ENCODE measurements at places on chromosomes 3 and 15.
A peak's percentile ranks its signal among the peaks of the same experiment; 100 is the strongest.

DNA sequence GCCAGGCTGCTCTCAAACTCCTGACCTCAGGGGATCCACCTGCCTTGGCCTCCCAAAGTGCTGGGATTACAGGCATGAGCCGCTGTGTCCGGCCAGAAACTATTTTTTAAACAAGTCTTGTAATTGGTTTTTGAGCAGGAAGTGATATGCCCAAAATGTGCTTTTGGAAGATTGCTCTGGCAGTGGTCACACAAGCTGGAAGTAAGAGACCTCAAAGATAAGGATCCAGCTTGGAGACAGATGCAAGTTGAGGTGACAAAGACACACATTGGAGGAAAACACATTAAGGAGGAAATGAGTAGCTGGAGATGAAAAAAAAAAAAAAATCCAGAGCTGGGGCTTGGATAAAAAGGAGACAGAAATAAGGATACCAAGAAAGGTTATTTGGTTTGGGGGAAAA, 6.3 kb downstream of the TM4SF18 start:
- no peak for DNase-seq

DNA sequence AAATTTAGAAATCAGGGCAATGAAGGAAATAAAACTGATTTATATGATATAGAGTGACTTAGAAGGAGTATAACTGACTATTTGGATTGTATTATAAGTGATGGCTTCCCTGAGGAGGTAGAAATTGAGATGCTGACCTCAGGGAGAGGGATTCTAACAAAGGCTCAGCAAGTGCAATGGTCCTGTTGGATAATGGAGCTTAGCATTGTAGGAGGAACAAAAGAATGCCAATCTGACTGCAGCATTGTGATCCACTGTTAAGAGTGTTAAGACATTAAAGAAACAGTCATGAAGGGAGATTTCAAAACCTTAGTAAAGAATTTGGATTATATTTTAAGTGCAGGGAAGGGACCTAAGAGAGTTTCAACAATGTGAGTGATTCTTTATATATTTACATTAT, 158.4 kb upstream of the NAALADL2 start:
- DNase-seq: no peak

GRCh38 chr15:31447931-31448634, 121.4 kb downstream of the KLF13 start:
- no peak for DNase-seq

DNA sequence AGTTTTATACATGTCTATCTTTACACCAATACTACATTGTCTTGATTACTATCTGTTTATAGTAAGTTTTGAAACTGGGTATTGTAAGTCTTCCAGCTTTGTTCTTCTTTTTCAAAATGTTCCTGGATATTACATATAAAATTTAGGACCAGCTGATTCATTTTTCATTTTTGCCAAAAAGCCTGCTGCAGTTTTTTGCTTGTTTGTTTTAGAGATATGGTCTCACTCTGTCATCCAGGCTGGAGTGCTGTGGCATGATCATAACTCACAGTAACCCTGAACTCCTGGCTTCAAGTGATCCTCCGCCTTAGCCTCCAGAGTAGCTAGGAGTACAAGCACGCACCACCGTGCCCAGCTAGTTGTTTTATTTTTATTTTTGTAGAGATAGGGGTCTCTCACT, 20.4 kb upstream of the AP4E1 start:
- DNase-seq: no peak

GRCh38 chr3:155218462-155218861, 75.0 kb downstream of the STRIT1 start:
- DNase-seq: no peak

DNA sequence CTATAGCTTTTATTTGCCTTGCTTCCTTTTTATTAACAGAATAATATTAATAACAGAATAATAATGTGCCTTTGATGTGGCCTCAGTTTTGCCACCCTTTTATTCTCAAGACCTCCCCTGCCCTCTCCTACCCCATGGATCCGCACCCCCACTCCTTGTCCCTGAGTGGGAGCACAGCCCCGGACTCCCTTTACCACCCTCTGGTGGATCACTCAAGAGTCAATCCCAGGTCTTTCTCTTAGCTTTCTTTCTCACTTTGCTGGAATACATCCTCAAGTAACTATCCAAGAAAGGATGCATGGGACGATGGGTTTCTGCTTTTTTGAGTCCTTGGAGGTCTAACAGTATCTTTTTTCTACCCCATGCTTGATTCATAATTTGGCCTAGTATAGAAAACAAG, 63.4 kb downstream of the KLF13 start:
- no peak for DNase-seq

GRCh38 chr3:163561151-163561550, 1517.1 kb downstream of the SI start:
- no peak for DNase-seq

GRCh38 chr3:14988988-14989394, 41.6 kb downstream of the NR2C2 start:
- peak; percentile 64 for DNase-seq

GRCh38 chr3:169133178-169134161, 530.0 kb downstream of the MECOM start:
- DNase-seq: no peak

- DNase-seq: no peak
Observed at GRCh38 chr3:105869861-105870755, 1.3 kb upstream of the CBLB start.

DNA sequence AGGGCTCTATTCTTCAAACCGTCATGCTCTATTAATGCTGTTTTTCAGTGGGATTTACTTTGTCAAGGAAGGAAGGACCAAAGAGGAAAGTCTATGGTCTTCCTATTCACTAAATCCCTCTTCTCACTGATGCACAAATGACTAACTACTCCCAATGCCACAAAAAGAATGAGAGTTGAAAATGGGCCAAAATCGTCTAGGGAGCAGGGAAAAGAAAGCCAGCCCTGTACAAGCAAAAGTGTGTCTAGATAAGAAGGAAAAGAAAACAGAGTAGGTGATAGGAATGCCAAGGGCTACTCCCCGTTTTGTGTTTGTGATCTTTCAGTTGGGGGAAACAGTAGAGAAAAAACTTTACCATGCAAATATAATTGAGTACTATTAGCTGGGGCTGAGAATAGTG, 97.2 kb upstream of the TMCO5A start:
- no peak for DNase-seq

- DNase-seq: no peak
Observed at GRCh38 chr3:125143538-125143937, 69.0 kb downstream of the SLC12A8 start.

GRCh38 chr15:38672814-38673670, 108.4 kb upstream of the RASGRP1 start:
- DNase-seq: no peak

DNA sequence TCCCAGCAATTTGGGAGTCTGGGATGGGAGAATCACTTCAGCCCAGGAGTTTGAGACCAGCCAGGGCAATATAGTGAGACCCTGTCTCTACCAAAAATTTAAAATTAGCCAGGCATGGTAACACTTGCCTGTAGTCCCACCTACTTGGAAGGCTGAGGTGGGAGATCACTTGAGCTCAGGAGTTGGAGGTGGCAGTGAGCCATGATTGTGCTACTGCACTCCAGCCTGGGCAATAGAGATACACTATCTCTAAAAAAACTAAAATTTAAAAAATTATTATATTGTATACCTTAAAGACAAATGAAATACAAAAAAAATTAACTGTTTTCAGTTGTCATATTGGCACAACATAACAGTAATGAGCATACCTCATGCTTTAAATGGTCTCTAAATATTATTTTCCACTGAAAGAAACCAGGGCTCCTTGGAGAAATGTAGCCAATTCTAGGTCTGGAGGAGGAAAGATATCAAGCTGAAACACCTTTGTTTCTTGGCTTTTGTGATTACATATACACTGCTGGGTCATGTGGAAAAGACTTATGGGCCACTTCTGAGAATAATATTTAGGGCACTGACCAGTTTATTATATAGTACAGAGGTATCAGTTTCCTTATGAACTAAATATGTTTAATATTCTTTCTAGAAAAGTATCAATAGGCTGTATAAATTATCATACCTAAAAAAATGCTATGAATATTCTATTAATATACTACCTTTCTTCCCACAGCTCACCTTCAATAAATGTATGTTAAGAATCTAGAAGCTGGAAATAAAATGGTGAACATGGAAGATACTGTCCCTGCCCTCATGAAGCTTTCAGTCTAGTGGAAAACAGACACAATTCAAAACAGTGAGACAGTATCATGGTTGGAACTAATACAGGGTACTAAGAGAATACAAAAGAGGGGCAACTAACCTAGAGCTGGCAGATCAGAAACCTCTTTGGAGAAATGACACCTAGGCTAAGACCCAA, 119.5 kb downstream of the TMCC1 start:
- no peak for DNase-seq

- DNase-seq: no peak
Observed at GRCh38 chr3:23240171-23240785, 37.2 kb downstream of the UBE2E2 start.

DNA sequence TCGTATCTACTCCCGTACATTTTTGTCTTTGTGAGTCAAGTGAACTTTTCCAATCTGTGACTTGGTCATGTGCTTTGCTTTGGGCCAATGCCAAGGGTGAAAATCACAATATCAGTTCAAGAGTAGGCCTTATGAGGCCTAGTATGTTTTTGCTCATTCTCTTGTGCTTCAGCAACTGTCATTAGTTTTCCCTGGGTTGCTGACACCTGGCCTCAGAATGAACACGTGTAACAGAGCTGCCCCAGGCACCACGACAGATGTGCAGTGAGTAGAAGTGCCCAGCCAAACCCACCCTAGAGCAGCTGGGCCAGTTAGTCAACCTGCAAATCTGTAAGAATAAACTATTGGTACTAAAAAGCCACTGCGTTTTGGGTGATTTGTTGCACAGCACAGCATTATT, 460.3 kb upstream of the WNT5A start:
- DNase-seq: no peak

DNA sequence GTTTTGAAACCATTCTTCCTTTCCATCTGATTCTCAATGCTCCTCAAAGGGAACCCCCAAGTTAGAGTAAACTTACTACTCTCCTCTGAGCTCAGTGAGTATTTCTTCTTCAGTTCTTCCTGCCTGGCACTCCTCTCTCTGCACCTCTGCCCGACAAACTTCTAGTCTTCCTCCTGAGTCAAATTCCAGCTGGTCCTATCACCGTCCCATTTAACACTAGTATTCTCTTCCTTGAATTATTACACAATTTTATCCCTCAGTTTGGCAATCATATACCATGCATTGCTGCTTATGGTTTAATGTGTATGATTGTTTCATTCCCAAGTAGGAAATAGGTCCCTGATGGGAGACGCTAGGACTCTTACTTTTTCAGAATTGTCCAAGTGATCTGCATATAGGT, 279.7 kb downstream of the MECOM start:
- DNase-seq: no peak

DNA sequence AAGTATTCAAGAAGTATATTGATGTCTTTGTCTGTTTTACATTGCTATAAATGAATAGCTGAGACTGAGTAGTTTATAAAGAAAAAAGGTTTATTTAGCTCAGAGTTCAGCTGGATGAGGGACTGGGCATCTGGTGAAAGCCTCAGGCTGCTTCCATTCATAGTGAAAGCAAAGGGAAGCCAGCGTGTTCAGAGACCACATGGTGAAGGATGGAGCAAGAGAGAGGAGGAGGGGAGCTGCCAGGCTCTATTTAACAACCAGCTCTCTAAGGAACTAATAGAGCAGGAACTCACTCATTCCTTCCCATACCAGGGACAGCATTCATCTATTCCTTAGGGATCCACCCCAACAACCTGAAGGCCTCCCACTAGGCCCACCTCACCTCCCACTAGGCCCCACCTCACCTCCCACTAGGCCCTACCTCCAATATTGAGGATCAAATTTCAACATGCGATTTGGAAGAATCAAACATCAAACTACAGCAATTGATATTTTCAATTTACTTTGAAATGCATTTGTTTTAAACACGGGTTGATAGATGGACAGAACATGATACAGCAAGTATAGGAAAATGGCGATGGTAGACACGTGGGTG, 167.5 kb upstream of the HES1 start:
- DNase-seq: peak; percentile 27

GRCh38 chr3:168801794-168802193, 706.1 kb upstream of the GOLIM4 start:
- no peak for DNase-seq

GRCh38 chr3:162892921-162893793, 1396.5 kb downstream of the OTOL1 start:
- DNase-seq: no peak

DNA sequence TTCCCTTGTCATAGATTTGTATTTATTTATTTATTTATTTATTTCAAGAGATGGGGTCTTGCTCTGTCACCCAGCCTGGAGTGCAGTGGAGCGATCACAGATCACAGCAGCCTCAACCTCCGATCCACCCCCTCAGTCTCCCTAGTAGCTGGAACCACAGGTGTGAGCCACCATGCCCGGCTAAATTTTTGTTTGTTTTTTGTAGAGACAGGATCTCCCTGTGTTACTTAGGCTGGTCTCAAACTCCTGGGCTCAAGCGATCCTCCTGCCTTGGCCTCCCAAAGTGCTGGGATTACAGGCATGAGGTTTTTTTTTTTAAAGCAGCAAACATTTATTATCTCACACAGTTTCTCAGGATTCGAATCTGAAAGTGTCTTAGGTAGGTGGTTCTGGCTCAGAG, 2.5 kb downstream of the TTBK2 start:
- no peak for DNase-seq

DNA sequence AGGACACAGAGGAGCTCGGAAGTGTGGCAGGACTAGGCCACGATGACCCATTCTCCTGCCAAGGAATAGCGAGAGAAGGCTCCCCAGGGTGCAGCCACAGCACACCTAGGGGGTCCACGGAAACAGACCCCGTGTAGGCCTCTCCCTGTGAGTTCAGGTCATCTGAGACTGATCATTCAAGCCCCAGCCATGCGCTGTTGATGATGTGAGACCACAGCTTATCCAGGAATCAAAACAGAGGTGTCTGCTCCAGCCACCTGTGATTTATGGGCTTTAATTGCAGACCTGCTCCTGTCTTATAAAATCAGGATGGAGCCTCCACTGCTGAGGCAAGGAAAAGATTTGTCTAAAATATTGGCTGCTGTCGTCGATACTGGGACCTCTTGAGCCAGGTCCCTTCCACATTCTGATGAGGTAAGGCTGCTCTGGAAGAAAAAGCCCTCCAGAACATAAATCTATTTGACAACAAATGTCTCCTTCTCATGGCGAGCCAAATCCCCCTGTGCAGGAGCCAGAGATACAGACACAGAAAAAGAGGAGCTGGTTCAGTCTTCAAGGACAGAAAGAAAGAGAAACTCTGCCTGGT, 186.7 kb downstream of the TJP1 start:
- DNase-seq: no peak

DNA sequence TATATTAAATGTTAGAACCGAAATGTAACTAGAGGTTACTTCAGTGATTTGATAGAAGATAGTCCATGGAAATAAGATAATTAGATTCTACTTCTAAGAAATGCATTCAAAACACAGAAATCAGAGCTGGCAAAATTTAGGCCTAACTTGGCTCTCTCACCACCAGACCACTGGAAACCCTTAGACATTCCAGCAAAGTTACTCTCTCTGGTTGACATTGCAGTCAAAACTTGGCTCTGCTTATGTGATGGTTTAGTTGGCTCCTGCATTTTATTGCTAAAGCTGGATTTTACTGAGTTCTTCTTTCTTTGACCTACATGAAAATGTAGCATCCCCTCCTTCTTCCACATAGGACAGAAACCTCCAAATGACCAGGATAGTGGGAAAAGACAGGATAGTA, 35.4 kb upstream of the CBLB start:
- DNase-seq: no peak

- DNase-seq: no peak
Observed at GRCh38 chr3:16801698-16802097, 83.1 kb upstream of the PLCL2 start.

Data from activated CD4-positive, alpha-beta T cell treated with anti-CD3 and anti-CD28 coated beads, Interleukin-10, Interleukin-2, amounts not matched to agents 100 ng/mL and 50 ng/mL, durations not matched to agents 16 hours and 8 hours (primary cell).